ENCODE measurements at places on chromosomes 16 and 17.

DNA sequence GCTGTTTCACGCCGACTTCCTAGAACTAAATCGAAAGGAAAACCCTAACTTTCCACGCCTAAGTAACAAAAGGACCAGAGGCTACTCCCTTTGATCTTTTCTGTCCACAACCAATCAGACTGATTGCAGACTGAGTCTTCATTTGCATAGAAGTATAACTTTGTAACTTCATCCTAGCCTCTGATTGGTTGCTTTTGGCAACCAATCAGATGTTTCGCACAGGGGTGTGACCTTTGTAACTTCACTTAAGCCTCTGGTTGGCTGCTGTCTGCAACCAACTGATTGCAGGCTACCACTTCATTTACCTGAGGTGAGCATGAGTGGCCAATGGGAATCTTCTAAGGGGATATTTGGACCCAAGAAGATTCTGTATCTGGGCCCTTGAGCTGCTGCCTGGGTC lies 17.4 kb upstream of the ICAM2 start:
- no peak for DNase-seq

GRCh38 chr17:13792314-13792713 lies 190.6 kb upstream of the HS3ST3A1 start:
- DNase-seq: no peak

GRCh38 chr17:79668344-79669250 lies 57.7 kb upstream of the RBFOX3 start:
- peak; percentile 76 for DNase-seq

DNA sequence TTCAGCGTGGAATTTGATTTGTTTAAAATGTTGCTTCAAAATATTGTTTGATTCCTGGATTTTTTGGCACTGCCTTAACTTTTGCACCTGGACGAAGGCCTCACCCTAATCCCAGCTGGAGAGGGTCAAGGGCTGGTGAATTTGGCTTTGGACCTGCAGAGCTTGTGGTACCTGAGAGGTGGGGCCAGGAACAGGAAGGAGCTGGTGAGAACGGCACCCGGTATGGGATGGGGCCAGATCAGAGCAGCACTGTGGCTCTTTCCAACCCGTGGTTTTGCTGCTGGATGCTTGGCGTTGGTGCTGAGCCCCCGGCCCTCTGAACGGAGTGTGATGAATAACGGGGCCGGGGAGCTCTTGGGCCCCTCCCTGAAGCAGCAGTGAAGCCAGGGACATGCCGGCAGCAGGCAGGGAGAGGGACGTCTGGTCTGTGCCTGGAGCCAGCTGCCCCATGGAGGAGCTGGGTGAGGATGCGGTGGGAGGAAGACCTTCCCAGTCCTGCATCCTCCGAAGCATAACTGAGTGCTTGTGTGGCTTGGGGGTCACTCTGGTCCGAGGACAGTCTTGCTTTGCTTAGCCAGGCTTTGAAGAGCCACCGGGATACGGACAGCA lies 275.4 kb downstream of the SEC14L1 start:
- DNase-seq: no peak
